ENCODE measurements at places on chromosomes 4 and X.

DNA sequence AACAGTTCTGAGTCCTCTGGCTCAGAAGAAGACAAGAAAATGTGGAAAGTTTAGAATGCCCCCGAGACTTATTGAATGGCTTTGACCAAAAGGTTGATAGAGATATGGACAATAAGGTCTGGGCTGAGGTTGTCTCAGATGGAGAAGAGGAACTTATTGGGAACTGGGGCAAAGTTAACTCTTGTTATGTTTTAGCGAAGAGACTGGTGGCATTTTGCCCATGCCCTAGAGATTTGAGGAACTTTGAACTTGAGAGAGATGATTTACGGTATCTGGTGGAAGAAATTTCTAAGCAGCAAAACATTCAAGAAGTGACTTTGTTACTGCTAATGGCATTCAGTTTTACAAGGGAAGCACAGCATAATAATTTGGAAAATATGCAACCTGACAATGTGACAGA is 1549.3 kb upstream of the ADGRL3 start:
- no peak for DNase-seq

- no peak for DNase-seq
Measured at GRCh38 chr4:56330691-56331090, 56.6 kb downstream of the AASDH start.

DNA sequence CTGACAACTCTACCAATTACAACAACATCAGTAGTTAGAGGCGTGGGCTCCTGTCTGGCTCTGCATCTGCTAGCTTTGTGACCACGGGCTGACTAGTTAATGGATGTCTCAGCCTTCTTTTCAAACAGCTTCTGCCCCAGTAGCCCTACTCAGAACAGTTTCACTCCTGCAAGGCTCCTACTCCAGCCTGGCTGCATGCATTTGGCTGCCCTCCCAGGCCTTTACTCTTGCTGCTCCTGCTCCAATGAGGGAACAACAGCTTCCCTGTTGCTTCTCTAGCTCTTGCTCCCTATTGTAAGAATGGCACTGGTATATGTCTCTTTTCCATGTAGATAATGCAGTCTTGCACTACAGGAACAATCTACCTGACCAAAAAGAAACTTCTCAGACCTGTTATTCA is 93.3 kb downstream of the TTC29 start:
- DNase-seq, result no peak

- peak; percentile 40 for DNase-seq
Measured at GRCh38 chr4:6264225-6264540, 5.5 kb upstream of the WFS1 start.

GRCh38 chr4:8192748-8193738 is 6.0 kb upstream of the SH3TC1 start:
- DNase-seq, result peak; percentile 43

- DNase-seq, result no peak
Measured at GRCh38 chrX:132044953-132045352, 21.9 kb downstream of the STK26 start.

- no peak for DNase-seq
Measured at GRCh38 chr4:52966781-52967180, 104.7 kb downstream of the RASL11B start.

DNA sequence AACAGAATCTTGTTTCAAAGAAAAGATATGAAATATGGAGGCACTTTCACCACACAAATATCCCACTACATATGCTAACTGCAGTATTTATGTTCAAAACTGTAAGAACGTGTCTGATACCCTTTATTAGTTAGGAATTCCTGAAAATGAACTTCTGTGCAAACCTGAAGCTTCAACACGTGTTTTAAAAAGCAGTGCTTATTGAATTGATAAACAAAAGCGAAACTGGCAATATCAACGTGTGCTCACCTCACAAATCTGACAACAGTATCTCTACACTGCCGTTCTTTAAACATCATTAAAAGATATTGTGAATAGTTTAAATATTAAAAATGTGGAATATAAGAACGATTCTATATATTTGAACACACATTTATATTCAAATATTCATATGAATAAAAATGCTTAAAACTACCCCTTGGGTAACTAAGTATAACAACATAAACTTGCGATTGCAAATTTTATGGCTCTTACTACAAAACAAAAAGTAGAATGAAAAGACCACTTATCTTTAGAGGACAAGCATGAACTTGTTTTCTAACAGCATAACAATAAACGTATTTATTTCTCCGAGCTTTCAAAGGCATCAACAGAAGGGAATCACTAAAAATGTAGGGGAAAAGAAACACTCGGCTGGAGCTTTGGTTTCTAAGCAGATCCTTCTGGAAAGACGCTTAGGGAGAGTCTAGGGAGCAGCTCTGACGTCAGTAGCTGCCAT is at the start of gene LRP2BP:
Gene LRP2BP, minus strand, starts transcription at position 687 of the 718 bp plus-strand sequence. CDS start 17,738 bp downstream, outside the sequence.
- no peak for DNase-seq

GRCh38 chr4:18608908-18609533 is 587.5 kb upstream of the LCORL start:
- no peak for DNase-seq

- DNase-seq, result no peak
Measured at GRCh38 chr4:31045151-31045550, 325.0 kb downstream of the PCDH7 start.

GRCh38 chr4:1871471-1872021 is 353 bp downstream of the NSD2 start:
- no peak for DNase-seq

DNA sequence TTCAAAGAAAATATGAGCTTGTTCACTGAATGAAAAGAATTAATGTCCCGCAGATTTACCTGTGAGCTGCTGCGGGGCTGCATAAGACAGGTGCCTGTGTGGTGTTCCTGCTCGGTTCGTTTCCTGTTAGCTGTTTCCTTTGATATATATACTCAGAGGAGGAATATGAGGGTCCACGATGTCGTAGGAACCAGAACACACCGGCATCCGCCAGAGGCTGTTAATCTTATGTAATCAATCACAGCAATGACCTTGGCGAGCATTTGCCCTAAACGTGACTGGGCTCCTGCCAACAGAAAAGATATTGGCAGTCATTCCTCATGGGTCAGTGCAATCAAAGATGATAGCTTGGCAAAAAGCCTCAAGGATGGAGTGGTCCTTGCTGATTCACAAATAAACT is 260.1 kb downstream of the EVC2 start:
- DNase-seq, result no peak

DNA sequence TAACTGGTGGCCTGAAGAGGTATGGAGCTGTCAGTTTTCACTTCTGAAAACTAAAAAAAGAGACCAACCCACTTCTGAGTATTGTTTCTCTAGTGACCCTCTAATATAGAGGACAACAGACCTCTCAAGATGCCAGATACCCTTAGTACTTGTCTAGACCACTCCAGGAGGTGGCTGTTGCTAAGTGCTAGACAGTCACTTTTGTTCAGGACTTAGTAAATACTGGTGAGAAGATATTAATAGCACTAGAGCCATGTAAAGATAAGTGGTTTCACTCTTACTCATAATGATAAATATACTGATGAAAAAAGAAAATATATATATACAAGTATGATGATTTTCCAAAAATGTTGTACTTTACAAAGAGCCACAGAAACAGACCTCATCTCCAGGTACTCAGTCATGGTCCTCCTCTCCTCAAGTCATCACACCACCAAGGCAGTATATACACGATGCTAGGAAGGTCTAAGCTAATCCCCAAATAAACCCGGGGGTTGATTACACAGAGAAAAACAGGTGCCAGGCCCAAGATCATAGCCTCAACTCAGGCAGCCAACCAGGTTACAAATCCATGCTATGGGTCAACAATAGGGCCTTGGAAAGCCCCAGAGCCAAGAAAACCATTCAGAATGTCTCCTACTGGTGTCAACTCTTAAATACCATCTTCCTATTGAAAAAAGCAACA is 66.9 kb downstream of the ARHGEF9 start:
- no peak for DNase-seq

DNA sequence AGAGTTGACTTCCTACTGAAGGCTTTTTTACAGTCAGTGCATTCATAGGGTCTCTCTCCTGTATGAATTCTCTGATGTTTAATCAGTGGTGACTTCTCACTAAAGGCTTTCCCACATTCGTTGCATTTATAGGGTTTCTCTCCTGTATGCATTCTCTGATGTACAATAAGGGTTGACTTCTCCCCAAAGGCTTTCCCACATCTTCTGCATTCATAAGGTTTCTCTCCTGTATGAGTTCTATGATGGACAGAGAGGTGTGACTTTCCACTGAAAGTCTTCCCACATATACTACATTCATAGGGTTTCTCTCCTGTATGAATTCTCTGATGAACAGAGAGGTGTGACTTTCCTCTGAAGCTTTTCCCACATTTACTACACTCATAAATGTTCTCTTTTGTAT is 45.2 kb downstream of the ZNF674 start:
- DNase-seq, result no peak

- DNase-seq, result peak; percentile 94
Measured at GRCh38 chr4:1726146-1726934, 5.0 kb downstream of the TACC3 start.

- DNase-seq, result no peak
Measured at GRCh38 chr4:186743261-186743660, 19.6 kb upstream of the FAT1 start.

GRCh38 chrX:25034889-25035288 is 19.1 kb upstream of the ARX start:
- DNase-seq, result peak; percentile 65

DNA sequence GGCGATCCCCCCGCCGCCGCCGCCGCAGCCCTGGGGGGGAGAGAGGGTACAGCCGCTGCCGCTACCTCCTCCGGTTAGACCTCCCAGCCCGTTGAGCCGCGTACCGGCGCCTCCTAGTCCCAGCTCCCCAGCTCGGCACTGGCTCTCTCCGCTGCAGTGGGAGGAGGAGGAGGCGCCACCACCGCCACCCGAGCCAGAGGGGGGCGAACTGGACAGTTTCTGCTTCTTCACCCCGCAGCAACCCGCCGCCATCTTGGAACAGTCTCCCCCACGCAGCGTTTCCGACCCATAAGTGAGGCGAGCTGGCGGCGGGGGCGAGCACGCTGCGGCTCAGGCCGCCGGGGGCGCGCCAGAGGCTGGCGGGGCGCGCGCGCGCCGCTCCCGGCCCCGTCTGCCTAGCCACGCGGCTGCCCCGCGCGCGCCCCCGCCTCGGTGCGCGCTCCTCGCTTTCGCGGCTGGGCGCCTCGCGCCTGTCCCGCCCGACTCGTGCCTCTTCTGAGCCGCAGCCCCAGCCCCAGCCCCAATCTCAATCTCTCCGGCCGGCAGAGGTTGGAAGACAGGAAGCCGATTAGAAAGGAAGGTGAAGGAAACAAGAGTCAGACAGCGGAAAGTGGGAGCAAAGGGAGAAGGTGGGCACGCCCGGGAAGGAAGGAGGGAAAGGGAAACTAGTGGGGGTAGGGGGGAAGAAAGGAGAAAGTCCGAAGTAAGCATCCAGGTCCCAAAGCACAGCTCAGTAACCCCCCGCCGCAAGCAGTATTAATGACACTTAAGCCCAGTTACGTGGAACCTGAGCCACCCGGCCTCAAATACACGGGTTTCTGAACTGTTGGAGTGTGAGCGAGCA is at the start of gene AMMECR1:
Gene AMMECR1, minus strand, starts transcription at position 266 of the 844 bp plus-strand sequence. Its CDS starts 14 bp downstream, at position 252.
- DNase-seq, result peak; percentile 82

- DNase-seq, result no peak
Measured at GRCh38 chrX:20267931-20268701, 1.4 kb upstream of the RPS6KA3 start.

DNA sequence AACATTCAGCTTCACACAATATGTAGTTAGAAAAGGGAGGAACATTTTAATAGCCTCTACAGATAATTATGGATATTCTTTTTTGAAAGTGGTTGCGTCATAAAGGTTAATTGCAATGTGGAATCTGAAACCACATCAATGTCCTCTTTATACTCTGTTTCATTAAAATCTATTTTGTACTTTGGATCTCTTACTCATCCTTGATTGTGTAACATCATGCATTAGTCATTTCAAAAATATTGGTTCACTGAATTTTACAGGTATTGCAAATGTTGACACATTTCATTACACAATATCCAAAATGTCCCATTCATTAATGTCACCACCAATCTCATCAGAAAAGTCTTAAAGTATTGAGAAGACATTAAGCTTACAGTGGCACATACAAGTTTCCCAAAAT is 62.7 kb upstream of the USP9X start:
- DNase-seq, result no peak

DNA sequence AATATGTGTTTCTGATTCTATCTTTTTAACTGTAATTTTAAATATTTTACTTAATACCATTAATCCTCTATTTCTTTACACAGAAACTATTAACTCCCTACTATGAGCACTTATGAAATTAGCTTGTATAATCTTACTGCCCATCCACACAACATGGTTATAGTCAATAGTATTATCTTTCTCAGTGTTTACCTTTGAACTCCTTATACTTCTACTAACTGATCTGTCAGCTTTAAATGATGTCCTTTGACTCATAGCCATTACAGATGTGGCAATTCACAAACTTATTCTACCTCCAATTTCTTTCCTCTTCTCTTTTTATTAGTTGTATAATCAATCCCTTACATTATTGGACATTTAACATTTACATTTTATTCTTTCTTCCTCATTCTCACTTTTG is 5.5 kb downstream of the SEC31A start:
- DNase-seq, result no peak

- DNase-seq, result no peak
Measured at GRCh38 chr4:181698221-181698620, 545.0 kb upstream of the TENM3 start.

DNA sequence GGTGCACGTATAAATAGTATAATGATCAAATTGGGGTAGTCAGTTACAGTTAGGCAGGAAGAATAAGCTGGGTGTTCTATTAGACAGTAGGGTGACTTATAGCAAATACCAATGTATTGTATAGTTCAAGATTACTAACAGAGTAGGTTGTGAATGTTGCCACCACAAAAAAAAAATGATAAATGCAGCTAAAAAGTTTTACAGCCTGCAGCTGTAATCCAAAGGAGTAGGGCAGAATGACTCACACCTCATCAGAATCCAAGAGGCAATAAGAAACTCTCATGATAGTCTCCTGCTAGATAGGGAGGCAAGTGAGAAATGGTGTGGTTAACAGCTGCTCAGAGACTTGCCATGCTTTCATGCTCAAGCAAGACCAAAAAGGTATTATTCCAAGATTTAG is 19.6 kb upstream of the TCEAL4 start:
- DNase-seq, result no peak

GRCh38 chr4:121799208-121799823 is 1.8 kb upstream of the EXOSC9 start:
- no peak for DNase-seq

GRCh38 chrX:107630031-107630689 is 1.9 kb downstream of the PRPS1 start:
- DNase-seq, result peak; percentile 94

- DNase-seq, result no peak
Measured at GRCh38 chr4:145552181-145552822, 66.9 kb upstream of the MMAA start.

DNA sequence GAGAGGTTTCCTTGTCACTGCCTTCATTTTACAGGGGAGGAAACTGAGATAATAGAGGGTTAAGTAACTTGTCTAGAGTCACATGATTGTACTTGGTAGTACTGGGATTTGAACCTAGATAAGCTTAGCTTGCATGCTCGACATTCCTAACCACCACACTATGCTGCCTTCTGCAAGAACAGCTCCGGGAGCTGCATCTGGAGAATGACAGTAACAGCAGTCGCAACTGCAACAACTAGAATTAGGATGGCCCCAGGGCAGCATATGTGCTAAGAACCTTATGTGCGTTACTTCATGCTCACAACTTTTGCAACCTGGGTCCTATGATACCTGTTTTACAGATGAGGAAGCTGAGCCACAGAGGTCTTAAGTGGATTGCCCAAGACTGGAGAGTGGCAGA is 89.5 kb upstream of the LCORL start:
- no peak for DNase-seq
